NCI-H1417 (cell line): ENCODE measurements at places on chromosomes 11 and 22.
A peak's percentile ranks its signal among the peaks of the same experiment; 100 is the strongest.

DNA sequence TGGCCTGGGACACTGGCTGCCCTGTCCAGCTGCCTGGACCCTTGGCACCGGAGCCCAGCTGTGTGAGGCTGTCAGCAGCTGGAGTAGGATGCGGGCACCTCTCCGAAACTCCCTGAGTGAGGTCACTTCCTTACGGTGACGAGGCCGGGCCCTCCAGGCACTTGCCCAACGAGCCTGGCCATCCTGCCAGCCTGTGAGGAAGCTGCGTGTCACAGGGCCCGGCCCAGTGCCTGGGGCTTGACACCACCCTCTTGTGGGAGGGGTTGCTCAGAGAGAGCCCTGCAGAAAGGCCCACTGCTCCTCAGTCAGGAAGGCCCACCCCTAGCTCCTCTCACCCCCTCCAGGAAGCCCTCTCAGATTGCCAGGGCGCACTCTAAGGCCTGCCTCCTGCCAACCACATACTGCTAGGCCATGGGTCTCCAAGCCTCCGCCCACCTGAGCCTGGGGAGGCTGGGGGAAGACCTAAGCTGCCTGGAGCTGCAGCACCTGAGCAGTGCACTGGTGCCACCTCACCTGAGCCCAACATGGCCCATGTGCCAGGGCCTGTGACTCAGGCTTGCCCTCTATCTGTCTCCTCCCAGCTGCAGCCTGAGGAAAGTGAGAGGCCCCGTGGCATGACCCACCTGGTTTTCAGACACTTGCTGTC is 4.3 kb upstream of the PHLDA2 start:
- DNase-seq = no peak

DNA sequence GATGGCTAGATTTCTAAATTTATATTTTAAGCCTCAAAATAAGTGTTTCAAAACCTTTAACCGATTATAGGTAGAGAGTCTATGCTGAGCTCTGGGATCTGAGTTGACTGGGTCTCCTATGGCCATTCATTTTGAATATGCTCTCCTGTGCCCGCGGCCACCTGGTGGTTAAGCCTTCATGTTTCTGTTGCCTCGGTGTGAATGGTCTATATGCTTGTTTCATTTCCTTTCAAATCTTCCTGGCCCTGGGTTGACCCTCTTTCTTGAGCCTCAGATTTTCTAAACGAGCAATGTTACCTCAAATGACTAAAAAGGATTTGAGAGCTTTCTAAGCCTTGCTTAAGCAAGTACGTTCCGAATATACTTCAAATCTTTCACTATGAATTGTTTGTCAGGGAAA is 789.4 kb upstream of the KIRREL3 start:
- peak; percentile 70 for DNase-seq

DNA sequence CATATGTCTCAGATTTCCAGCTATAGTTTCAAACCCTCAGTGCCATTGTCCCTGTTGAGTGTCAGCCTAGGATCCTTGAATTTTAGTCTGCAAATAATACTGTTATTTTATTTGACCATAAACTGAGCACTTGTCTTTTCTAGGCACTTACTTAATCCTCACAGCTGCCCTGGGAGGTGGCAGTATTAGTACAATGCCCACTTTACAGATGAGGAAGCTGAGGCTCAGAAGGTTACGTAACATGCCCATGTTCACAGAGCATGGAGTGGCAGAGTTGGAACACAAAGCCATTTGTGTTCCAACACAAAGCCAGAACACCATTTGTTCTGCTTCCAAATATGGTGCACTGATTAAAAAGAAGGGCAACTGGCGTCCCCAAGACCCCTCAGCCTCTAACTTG is 38.2 kb upstream of the ALX4 start:
- DNase-seq = no peak

DNA sequence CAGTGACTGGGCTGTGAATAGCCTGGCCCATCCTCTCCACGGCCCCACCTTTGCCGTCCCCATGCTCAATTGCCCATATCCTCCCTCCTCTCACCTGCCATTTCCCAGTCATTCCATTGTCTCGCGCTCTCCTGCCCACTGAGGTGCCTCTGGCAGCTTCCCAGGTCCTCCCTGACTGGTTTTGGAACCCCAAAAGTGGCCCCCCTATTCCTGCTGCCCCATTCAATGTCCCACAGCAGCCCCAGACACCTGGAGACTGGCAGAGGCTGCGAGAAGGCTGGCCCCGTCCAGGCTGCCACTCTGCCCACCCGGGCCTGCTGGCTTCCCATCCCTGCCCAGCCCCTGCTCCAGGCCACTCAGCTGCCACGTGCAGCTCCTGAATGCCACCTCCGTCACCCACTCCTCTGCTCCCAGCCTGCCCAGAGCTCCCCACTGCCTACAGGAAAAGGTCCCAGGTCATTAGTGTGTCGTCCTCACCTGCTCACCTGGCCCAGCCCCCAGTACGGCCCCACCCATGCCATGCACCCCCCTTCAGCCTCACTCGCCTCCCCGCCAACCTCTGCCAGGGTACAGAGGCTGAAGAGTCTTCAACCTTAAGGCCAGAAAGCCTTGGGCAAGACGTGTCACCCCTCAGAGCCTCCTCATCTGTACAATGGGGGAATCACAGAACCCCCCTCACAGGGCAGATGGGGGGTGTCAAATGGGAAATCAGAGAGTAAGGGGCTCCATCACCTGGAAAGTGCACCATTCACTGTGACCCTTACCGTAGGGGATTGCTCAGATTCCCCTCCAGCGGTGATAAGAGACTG is 37.5 kb downstream of the KCNJ4 start:
- no peak for DNase-seq

GRCh38 chr11:19789835-19790710 is 77.4 kb downstream of the NAV2 start:
- no peak for DNase-seq

GRCh38 chr11:128630367-128631230 is 43.2 kb upstream of the ETS1 start:
- peak; percentile 91 for DNase-seq

DNA sequence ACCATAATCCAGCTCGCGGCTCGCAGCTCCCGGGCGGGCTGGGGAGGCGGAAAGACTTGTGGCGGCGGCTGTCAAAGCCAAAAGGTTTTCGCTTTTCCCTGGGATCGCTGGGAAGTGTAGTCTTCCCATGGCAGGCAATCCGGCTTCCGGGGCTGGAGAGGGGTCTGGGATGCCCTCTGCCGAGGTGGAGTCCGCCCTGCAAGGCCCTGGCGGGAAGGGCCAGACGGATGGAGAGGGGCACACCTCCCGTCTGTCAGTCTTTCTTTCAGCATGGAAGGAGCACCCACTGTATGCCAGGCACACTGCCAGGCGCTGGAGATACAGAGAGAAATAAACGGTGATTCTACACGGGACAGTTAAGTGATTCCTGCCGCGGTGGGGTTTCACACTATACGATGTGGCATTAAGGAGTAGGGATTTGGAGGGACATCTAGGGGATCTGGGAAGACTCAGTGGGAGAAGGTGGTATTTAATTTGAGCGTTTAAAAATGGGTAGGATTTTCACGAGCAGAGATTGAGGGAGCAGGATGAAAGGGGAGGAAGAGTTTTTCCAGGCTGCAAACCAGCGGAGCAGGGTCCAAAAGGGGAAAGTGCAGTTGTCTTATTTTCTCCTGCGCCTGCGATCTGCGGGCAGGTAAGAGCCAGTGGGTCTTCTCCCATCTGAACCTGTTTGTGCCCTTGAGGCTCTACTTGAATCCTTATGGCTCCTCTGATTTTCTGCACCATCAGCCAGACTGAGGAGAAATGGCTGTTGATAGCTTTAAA is at the start of gene BACE1:
TSS of gene BACE1 (minus strand) at position 60 of the 765 bp plus-strand sequence. CDS start 461 bp downstream, outside the sequence.
- DNase-seq = peak; percentile 94

DNA sequence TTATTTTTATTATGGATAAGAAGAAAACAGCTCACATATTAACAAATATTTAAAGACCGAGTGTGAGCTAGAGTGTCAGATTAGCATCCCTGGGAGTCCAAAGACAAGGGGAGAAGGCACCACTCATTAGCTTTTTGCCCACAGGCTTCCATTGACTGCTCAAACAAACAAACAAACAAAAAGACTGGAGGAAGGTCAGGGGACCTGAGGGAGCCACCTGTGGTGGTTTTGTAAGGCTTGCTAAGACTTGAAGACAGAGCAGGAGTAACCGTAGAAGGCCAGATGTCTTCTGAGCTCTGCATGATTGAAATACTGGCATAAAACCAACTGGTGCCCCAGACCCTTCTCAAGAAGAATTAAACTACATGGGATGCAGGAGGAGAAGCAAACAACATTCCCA is 395.2 kb upstream of the CNTN5 start:
- DNase-seq = no peak
